ENCODE measurements at places on chromosomes 11 and 22.

DNA sequence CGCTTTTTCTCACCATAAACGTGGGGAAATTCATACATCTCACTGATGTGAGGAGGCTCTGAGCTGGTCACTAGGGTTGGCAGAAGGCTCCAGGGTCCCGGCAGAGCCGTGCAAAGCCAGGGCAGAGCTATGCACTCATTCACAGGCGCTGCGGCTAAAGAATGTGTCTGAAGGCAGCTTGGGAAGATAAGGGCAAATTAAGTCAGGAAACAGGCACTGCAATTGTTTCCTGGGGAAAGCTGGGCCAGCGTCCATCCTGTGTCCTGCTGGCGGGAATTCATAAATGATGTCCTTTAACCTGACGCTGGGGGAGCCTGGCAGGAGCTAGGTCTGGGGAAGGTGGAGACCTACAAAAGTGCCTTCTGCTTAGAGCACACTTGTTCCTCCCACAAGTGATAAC is 27.6 kb downstream of the PKNOX2 start:
- DNase-seq: no peak

- DNase-seq: no peak
These were observed 20.2 kb upstream of the OR10A5 start for GRCh38 chr11:6825231-6825744.

DNA sequence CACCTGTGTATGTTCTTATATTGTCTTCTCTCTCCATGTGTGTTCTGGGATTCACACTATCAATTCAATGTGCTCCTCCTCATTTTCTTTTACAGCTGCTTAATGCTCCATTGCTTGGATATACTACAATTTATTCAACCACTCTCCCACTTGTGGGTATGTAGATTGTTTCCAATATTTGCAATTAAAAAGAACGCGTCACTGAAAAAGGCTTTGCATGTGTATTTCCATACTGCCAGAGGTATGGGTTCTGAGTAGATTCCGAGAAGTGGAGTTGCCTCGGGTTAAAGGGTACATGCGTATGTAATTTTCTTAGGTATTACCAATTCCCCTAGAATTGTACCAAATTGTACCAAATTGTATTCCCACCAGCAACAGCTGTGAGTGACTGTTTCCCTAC is 7.0 kb upstream of the CAPN5 start:
- no peak for DNase-seq

GRCh38 chr11:13321431-13321830 is 43.8 kb downstream of the BMAL1 start:
- no peak for DNase-seq

DNA sequence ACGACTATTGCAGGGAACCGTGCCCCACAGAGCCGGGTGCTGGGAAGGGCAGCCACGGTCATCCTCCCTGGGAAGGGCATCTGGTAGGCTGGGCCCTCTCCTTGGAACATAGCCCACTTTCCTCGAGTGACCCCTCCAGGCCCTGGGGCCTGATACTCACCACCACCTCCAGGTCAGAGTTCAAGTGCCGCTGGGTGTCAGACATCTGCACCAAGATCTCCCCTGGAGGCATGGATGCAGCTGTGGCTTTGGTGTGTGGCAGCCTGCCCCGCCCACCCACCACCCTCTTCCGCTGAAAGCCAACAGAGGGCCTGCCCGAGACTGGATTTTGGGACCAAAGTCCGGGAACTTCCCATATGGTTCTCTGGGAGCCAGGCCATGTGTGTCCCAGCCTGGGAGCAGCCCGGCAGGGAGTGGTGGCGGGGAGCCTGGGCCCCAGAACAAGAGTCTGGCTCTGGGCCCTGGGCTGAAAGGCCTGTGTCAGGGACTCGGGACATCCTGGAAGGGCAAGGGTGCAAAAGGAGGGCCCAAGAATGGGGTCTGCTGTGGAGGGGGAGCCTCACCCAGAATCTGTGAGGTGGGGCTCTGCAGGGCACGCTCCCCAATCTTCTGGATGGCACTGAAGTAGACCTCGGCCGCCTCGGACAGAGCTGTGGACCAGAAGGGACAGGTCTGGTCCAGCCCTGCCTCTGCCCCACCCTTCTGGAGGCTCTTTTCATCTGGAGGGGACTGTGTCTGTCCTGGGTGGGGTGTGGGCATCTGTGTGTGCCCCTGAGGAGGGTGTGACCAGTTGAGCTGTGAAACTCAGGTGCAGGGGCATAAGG is 2.6 kb downstream of the BAIAP2L2 start:
- DNase-seq: no peak

GRCh38 chr22:37762389-37762836 is 45.3 kb upstream of the GCAT start:
- DNase-seq: no peak

DNA sequence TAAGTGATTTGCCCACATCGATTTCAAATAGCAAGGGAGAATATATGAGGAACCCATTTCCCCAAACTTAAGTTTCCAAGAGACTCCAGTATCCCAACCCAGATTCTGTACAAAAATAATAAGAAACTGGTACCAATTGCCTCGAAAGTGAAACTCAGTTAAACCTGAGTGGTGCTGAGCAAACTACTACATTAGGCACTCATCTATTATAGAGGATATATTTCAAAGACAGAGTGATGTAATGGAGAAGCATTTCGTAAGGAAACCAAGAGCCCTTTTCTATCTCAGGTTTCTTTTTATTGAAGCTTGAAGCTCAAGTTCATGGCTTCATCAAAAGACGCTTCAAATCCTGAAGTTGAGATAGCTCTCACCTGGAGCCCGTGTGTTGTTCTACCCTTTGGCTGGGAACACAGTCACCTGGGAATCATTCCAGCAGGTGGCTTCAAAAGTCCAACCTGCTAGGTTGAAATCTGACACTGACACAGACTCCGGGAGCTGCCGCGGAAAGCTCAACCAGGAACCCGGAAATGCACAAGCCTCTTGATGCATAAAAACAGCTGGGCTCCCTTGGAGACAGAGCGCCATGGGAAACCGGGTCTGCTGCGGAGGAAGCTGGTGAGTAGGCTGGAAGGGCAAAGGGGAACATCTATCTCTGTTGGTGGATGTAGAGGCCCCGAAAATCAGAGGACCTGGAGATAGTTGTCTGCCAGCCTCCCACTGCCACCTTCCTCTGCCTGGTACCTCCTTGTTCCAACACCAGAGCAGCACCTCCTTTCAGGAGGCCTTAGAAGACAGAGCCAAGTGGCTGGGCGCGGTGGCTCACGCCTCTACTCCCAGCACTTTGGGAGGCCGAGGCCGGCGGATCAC is at the start of gene C11orf52:
Gene C11orf52 (plus strand): TSS at position 524 of the 867 bp plus-strand sequence. CDS start 60 bp downstream, at position 584.
- DNase-seq: no peak

DNA sequence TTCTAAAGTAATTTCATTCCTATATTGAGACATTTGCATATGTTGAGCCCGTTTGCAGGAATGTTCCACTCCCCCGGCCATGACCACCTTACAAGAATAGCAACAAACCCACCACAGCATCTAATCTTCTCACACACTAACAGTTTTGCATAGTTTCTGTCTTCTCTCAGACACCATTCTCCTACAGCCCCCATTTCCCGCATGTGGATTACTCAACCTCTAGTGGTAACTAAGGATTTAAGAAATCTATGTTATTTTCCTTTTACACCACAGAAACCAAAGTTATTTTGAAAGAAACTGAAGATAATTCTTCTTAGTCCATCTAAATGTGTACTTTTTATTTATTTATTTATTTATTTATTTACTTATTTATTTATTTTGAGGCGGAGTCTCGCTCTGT is 2.3 kb downstream of the MS4A4E start:
- DNase-seq: no peak

GRCh38 chr22:37008365-37008764 is 10.9 kb downstream of the TST start:
- DNase-seq: no peak

DNA sequence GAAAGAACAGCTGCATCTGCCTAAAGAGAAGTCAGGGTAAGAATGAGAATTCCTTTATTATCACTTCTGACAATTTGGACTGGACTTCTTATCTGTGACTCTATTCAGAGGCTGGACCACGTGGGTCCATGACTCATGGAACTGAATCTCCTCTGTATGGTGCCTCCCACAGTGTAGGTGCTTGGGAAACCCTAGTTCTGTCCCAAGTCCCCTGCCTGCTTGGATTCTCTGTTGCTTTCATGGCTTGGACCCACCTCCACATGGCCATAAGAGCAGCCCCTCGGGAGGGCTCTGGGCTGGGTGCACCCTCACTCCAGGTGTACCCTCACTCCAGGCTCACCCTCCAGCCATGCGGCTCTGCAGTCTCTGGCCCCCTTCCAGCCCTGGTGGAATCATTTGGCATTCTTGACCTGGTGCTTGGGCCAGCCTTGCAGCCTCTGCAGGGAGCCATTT is 153.4 kb downstream of the CACNA1I start:
- DNase-seq: no peak

DNA sequence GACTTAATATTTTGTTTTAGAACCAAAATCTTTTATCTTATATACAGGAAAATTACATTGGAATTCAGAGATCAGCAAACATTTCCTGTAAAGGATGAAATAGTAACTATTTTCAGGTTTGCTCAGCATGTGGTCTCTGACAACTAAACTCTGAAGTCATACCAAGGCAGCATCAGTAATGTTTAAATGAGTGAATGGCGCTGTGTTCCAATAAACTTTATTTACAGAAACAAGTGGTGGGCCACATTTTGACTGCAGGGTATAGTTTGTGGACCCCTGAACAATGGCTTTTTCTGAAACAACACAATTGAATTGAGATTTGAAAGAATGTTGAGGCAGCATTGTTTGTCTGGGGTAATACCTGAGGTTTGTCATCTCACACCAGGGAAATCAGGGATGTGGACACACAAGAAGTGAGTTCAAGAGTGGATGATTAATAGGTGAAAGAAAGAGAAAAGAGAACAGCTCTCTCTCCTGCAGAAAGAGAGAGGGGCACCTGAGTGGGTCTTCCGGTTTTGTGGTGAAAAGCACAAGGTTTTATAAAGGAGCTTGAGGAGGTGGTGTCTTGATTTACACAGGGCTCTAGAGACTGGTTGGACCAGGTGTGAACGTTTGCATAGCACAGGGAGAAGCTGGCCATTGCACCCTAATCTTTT is 113.5 kb upstream of the VPREB1 start:
- no peak for DNase-seq

DNA sequence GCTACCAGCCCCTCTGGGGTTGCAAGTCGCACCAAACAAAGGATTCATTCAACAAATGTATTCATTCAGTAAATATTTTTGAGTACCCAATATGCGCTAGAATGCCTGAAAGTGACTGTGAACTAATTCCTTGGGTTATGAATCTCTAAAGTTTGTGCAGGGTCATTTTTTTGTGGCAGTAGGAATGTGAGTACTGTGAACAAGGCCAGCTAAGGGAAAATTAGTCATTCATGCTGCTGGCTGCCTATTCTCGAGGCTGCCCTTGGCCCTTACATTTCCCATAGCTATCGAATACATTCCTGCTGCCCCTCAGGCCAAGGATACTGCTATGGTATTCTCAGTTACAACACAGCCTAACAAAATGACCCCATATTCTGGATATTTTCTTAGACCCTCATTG is 141.6 kb downstream of the TRPC6 start:
- no peak for DNase-seq

DNA sequence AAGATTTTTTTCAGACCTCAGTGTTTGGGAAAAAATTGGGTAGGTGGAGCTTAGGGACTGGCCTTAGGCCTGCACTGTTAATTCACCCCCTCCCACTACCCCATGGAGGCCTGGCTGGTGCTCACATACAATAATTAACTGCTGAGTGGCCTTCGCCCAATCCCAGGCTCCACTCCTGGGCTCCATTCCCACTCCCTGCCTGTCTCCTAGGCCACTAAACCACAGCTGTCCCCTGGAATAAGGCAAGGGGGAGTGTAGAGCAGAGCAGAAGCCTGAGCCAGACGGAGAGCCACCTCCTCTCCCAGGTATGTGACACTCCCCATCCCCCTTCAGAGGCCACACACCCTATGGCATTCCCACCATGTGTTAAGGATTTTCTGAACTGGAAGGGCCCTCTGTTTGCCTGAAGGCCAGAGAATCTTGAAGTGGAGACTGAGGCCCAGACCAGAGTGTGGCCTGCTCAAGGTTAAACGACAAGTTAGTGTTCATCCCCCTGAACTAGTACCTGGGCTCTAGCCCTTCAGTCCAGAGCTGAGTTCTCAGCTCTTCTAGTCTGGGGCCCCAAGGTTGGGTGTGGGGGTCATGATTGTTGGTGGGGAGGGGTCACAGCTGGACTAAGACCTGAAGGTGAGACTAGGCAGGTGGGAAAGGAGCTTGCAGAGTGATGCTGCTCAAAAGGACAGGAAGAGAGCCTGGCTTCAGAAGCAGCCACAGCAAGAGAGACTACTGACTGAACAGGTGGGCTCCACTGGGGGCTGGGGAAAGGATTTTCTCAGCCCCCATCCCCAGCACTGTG is 2.3 kb upstream of the FOLR1 start:
- DNase-seq: no peak

DNA sequence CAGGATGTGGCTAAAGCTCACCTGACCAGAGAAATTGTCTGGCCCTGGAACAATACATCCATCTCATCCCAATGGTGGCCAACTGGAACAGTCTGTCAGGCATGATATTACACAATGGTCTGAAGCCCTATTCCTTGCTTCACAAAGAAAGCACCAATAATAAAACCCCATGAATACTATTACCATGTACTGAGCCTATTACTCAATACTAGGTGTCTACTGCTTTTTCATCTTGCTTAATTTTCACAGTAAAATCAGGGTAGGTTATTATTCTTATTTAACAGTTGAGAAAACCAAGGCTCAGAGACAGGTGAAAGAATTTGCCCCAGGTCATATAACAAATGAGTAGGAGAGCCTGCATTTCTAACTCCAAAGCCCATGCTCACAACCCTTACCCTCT is 68.9 kb upstream of the CAPRIN1 start:
- DNase-seq: no peak

DNA sequence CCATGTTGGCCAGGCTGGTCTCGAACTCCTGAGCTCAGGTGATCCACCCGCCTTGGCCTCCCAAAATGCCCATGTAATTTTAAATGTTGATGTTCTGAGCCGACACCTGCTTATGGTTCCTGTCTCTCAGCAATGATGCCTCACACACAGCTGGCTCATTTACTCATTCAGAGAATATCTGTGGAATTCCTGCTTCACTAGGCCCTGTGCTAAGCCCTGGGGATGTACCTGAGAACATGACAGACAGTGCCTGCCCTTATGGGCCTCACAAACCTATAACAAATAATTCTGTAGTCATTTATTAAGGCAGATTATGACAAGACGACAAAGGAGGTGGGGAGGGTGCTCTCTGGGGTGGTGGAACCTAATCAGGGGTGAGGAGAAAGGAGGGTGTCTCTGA is 93.7 kb downstream of the PRR5L start:
- no peak for DNase-seq
